ENCODE measurements at places on chromosomes 3 and 15.
A peak's percentile ranks its signal among the peaks of the same experiment; 100 is the strongest.

- DNase-seq, result no peak
These were observed 5.3 kb downstream of the KNG1 start for GRCh38 chr3:186722457-186722856.

DNA sequence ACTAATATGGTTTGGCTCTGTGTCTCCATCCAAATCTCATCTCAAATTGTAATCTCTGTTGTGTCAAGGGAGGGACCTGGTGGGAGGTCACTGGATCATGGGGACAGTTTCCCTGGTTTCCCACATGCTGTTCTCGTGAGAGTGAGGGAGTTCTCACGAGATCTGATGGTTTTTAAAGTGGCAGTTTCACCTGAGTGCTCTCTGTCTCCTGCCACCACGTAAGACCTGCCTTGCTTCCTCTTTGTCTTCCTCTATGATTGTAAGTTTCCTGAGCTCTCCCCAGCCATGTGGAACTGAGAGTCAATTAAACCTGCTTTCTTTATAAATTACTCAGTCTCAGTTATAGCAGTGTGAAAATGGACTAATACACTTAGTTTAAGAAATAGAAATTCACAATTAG is 228.9 kb downstream of the CD47 start:
- peak; percentile 38 for DNase-seq

DNA sequence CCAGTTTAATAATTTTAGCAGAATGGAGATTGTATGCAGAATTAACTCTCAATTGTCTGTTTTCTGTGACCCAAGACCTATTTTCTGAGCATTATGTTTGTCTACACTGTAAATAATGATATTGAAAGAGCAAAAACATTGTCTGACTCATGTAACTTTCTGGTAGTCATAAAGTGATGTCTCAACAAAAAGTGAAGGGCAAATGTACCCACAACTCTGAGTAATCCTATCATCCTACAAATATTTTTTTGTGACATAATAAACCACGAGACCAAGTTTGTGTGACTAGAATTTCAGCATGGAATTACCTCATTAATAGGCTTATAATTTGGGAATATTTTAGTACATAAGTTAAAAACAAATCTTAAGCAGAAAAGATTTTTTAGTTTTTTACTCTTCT is 15.4 kb upstream of the ABHD10 start:
- no peak for DNase-seq

DNA sequence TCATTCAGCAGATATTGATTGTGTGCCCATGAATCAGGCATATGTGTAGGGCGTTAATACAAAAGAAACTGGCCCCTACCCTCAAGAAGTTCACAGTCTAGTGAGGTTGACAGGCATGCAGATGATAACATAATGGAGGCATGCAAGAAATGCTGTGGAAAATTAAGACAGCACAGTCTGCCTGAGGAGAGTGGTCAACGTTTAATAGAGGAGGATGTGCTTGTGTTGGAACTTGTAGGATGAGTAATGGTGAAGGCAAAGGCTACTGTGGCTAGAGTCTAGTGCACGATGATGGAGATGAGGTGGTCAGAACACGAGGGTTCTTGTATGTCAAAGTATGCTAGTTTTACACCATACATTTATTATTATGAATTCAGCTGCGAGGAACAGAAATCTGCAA is 295.7 kb downstream of the SOX2 start:
- no peak for DNase-seq

DNA sequence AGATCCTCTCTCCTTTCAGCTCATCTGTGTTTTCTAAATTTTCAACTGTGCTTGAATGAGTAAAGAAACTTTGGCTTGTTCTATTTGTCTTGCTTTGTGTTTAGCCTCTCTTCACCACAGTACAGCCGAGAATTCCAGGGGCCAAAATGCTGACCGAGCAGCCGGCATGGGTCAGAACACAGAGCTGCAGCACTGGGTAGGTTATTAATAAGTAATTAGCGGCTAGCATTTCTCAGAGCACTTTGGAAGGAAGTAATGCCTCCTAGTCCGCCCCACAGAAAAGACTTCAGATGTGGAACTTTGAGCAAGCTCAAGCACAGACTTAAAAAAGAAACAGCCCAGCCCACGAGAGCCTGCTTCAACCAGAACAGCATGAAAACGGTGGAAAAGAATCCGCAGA is 343.9 kb downstream of the ARRDC4 start:
- no peak for DNase-seq

DNA sequence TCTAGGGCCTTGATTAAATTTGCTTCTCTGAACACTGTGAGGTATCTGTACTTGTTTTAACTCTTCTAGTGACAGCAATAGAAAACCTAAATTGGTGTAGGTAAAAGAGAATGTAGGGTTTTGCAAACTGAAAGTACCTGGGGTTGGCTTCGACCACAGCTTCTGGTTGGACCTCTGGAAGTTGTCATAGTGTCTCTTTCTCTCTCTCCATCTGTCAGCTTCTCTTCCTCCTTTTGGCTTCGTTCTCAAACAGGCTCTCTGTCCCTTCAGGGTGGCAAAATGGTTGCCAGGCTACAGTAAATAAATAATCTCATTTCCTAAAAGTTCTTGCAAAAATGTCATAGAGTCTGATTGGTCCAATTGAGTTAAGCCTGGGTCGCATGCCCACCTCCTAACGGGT is 149.3 kb upstream of the CTDSPL start:
- DNase-seq, result no peak

DNA sequence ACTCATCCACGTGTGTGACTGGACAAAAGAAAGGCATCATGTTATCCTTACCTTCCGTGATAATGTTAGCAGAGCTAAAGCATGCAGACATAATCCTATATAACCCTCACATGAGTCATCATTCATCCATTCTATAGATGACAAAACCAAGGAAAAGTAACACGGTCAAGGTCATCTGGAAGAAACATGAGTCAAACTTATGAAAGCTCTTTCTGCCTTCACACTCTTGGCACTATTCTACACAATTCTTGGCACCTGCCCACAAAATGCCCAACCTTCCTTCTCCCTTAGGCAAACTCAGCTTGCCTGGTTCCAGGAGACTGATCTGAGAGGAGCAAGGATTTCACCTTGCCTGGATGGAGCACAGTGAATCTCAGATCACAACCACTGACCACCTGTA is 66.9 kb downstream of the PRICKLE2 start:
- DNase-seq, result no peak

DNA sequence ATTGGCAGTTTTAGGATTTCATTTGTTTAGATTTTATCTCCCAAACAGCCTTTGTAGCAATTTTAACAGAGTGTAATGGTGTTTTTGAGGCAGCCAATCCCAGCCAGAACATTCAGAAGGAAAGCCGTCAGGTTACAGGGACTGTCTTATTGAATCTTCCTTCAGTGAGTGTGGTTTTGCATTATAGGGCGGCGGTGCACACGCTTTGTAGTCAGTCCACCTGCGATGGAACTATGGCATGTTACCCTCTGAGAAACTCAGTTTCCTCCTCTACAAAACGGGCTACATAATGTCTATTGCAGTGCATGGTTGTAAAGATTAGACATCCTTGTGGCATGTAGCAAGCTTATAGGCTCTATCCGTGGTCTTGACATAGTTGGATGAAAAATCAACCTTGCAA is 1.0 kb downstream of the LRRC28 start:
- no peak for DNase-seq

DNA sequence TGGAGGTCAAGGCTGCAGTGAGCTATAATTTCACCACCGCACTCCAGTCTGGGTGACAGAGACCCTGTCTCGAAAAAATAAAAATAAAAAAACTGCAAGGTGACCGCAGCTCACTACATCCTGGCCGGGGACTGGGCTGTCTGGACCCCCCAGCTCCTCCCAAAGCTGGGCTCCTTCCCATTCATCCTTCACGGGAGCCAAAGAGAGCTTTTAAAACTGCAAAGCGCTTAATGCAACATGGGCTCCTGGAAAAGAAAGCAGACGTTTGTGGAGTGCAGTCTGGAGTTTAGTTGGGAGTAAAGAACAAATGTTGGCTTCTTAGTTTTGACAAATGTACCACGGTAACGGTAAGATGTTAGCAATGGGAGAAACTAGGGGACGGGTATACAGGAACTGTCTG is 12.1 kb downstream of the PLXND1 start:
- no peak for DNase-seq

DNA sequence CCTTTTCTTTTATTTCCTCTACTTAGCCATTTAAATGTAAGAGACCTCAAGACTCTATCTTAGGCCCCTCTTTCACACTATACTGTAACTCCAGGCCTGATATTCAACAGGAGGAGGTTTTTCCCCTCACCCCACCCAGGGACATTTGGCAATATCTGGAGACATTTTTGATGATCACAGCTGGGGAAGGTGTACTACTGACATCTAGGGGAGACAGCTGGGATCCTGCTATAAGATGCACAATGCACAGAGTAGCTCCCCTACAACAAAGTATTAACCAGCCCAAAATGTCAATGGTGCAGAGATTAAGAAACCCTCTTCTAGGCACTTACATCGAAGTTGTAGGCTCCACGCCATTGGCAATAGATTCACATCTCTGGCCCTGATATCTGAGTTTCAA is 517.5 kb upstream of the UBE2E2 start:
- no peak for DNase-seq

DNA sequence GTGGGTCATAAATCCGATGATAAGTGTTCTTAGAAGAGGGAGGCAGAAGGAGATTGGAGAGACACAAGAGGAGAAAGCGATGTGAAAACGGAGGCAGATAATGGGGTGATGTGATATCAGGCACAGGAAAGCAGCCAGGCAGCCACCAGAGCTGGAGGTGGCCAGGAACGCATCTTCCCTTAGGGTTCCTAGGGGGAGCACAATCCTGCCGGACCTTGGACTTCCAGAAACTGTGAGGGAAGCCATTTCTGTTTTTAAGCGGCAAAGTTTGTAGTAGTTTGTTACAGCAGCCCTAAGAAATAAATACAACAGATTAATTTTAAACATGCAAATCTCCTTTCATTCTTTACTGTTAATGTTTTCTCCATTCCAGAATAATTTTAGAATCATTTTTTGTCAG is 259.9 kb upstream of the TMC3 start:
- DNase-seq, result no peak

GRCh38 chr3:71887256-71887655 is 102.3 kb upstream of the PROK2 start:
- no peak for DNase-seq

DNA sequence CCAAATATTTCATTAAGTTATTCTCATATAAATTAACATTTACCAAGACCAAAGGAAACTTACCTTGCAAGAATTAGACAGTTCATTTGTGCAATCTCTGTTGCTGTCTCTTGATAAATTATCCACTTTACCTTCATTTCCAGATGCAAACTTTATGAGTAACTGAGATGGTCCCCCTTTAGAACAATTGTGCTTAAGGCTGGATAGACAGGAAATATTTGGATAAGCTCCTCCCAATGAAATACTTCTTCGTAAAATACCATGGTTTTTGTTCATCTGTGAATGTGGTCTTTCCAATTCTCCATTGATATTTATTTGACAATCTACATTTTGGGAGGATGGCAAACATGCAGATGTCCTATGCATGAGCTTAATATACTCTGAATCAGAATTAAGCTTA is 78.2 kb downstream of the NEDD4 start:
- DNase-seq, result no peak

DNA sequence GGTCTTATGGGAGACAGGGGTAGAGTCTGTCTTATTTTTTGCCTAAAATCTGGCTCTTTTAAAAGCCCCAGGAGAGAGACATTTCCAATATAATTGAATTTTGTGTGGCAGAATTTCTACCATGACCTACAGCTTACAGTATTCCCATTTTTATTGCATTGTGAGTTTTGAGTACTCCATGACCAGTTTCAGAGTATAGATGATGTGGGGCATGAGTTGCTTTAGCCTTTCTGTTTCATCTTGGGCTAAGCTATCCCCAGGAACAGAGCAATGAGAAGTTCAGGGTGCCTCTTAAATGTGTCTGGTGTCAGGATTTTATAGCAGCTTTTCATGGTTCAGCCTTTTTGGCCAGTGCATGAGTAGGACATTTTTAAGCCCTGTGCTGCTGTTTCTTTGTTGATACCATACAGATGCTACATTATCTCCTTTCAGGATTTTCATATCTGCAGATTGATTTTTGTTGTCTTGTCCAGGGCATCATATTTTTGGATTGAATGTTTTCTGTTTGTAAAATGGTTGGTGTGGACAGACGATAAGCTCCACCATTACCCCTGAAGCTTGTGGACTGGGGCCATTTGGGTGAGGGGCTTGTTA is 3.5 kb downstream of the ABHD2 start:
- no peak for DNase-seq

- no peak for DNase-seq
These were observed 471.1 kb downstream of the SHQ1 start for GRCh38 chr3:72376956-72377710.
